Endothelial cell (in vitro differentiated cells): ENCODE measurements at places on chromosomes 5 and 9.

DNA sequence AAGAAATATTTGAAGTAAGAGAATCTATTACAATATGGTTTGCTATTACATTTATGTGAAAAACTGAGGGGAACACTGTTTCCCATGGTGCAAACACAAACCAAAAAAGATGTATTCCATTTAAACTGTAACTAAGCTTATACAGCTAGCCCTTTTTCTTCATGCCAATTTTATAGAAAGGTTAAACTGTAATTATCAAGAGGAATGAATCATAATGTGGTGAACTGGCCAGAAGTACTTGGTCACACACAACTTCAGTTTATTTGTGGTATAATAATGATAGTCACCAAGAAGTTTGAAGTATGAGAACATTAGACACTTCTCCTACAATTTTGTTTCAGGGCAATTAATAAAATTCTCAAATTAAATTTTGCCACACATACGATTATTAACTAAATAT, 177.9 kb downstream of the XRCC4 start:
- no peak for DNase-seq

DNA sequence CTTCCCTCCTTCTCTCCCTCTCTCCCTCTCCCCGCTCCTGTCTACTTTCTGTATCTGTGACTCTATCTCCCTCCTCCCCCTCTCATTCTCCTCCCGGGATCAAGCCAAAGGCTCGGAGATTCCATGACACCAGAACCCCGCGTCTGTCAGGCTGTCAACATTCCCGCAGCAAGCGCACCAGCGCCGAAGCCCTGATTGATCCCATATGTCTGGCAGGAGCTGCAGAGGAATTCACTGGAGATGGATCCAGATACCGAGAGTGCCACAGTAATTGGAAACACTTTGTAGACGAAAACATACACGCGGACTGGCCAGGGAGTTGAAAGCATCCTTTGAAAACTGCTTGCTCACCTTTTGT, 300 bp upstream of the SVEP1 start:
- no peak for DNase-seq

- DNase-seq: no peak
Observed at GRCh38 chr9:22683700-22684075, 237.1 kb downstream of the DMRTA1 start.

DNA sequence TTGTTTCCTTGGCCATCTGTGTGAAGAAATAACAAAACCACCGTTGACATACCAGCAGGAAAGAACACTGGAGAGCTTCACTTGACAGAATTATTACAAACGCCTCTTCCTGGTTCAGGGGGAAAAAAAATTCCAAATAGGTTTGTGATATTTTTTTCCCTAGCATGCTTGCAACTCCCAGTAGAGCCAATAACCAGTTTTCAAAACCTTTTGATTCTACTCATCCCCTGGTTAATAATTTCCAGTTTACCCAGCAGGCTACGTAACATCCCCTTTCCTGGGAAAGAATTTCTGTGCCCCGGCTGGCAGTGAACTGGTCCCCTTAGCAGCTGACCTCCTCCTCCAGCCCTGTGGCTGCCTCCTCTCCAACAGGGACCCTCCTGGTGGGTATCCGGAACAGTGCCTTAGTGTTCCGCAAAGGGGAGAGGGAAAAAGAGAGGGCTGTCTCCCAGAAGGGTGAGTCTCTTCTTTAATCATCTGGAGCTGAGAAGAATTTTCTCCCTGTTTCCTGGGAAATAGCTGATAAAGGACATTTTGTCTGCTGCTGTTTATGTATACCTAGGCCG, 72.8 kb upstream of the BOD1 start:
- DNase-seq: no peak

DNA sequence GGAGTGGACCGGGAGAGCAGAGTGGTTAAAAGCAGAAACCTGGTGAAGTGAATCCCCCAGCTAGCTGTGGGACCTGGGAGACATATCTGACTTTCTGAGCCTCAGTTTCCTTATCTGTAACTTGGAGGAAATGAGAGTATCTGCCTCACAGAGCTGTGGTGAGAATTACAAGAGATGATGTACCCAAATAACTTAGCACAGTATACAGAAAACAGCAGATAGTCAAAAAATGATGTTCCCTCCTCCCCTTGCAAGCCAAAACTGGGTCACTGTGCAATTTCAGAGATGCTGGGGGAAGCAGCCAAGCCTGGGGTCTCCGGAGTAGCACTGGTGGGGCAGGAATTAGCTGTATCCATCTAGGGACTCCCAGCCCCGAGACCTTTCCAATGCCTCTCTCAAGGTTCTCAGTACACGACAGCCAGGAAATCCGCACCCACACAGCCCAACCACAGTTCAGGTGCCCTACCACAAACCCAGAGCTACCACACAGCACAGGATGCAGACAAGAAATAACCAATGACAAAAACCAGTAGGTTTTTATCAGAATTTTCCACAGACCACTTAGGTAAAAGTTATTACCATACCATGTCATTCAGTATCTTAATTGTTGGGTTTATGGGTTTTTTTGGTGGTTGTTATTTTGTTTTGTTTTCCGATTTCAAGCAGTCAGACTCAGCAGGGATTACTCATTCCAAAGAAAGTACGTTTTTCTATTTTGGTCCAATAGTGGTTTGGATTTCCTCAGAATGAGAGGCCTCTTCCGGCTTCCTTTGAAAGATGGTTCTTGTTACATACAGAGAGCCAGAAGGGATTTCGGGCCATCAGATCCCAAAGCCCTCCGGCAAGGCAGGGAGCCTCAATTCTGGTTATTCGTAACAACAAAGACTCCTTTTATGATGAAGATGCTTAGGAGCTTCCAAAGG, 4.9 kb upstream of the HRH2 start:
- DNase-seq: no peak

- no peak for DNase-seq
Observed at GRCh38 chr5:73186976-73187375, 14.0 kb downstream of the TMEM174 start.

GRCh38 chr5:157993201-157993600, 134.3 kb upstream of the CLINT1 start:
- DNase-seq: no peak

GRCh38 chr9:136791516-136792276, 552 bp downstream of the TMEM141 start:
- DNase-seq: peak; percentile 56

GRCh38 chr9:111438541-111439235, 45.5 kb downstream of the ECPAS start:
- DNase-seq: no peak

GRCh38 chr5:2913281-2913680, 161.8 kb upstream of the IRX2 start:
- no peak for DNase-seq

- no peak for DNase-seq
Observed at GRCh38 chr9:13845460-13845859, 468.5 kb downstream of the NFIB start.
